ENCODE measurements at places on chromosomes 3 and 15.

GRCh38 chr15:46880791-46881190, 836.5 kb upstream of the SEMA6D start:
- DNase-seq: no peak

GRCh38 chr15:78242128-78242527, 7.8 kb upstream of the ACSBG1 start:
- DNase-seq: no peak

DNA sequence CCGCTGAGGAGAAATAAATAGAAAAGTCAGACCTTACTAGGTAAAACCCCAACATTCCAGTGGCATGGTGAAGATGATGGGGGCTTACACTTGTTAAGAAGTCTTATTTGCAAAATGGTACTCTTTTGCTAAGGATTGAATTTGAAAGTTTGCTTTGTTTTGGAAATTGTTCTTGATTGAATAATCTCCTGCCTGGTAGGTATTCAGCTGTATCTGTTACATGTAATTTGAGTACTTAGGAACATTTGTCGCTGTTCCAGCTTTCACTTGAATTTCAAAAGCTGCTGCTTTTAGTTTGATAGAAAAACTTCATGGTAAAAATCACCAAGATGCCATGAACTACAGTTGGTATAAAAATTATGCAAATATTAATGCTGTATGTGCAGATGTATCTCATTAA, 44.6 kb downstream of the TFG start:
- DNase-seq: no peak

GRCh38 chr15:101266034-101266433, 11.3 kb downstream of the SELENOS start:
- DNase-seq: no peak

Measured in activated CD4-positive, alpha-beta T cell treated with anti-CD3 and anti-CD28 coated beads, Interleukin-2, amount 50 U/mL, for 24 hours (primary cell).